ENCODE measurements at places on chromosomes 5 and 9. TPM values are rescaled to one million over a fixed set of nuclear protein-coding genes. Genes with fewer than 3 reads are reported as not detected.
A peak's percentile ranks its signal among the peaks of the same experiment; 100 is the strongest.

The MEF2C gene
- 51.4 TPM for total RNA-seq

The BHMT gene
- not detected for total RNA-seq

The ARID3C gene
- not detected for total RNA-seq

The C9orf153 gene
- total RNA-seq: 0.23 TPM

The ZNF883 gene
- total RNA-seq: 0.78 TPM

The LHX6 gene
- 16.9 TPM for total RNA-seq

The PCDHA11 gene
- 0.38 TPM for total RNA-seq

The LCN1 gene
- not detected for total RNA-seq

The MEIKIN gene
- not detected for total RNA-seq

The SLC45A2 gene
- total RNA-seq: not detected

The CDC25C gene
- total RNA-seq: 0.29 TPM

The GAS1 gene
- total RNA-seq: 16.8 TPM

DNA sequence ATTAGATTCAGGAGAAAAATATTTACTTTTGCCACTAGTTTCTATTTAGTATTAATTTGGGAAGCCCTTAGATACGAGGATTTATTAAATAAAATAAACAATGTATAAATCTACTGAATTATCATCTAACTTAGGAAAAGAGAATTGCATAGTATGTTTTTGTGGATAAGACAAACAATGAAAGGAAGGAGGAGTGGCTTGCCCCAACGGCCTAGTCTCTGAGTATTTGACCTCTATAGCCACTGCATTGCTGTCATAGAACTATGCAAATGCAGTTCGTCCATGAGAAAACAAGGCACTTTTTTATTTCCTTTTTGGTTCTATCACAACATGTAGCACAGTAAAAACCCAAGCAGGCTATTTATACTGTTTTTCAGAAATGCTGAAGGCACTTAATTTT is 321.2 kb upstream of the CCNH start:
- no peak for DNase-seq

GRCh38 chr5:134540747-134541733 is 15.6 kb downstream of the JADE2 start:
- no peak for DNase-seq

DNA sequence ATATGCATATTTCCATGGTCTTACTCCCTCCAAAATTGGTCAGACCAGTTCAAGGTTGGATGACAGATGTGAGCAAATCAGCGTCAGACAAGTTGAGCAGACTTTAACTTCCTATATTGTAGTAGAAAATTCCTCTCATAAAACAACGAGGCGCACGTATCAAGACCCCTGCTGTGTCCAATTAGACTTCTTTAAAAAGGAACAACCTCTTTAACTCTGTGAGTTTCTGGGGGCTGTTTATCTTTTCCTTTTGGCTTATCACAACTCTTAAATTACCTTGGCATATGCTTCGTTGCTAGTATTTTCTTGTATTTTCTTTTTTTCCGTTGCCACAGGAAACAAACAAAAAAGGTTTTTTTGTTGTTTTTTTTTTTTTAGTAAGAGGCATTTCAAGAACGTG is 398.2 kb upstream of the WWC1 start:
- DNase-seq: no peak

DNA sequence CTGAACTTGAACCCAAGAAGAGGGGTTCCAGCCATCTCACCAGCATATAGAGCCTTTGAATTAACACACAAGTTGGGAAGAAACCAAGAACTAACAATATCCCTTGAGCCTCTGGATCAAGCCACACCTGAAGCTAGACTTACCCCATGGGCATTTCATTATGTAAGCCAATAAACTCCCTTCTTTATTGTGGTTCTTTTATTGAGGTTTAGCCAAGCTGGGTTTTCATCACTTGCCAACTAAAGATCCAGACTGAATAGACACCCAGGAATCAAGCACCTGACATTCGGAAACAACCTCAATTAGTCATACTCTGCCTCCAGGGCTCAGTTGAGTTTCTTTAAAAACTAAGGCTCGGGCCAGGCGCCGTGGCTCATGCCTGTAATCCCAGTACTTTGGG is 226.7 kb downstream of the AGTPBP1 start:
- no peak for DNase-seq

GRCh38 chr5:143749581-143750205 is 62.3 kb upstream of the HMHB1 start:
- no peak for DNase-seq

- DNase-seq: no peak
Observed at GRCh38 chr9:130937146-130938076, 1.6 kb downstream of the FIBCD1 start.

- no peak for DNase-seq
Observed at GRCh38 chr9:121569266-121569648, 69.6 kb upstream of the GGTA1 start.

GRCh38 chr5:129770024-129770820 is 22.3 kb downstream of the MINAR2 start:
- no peak for DNase-seq

DNA sequence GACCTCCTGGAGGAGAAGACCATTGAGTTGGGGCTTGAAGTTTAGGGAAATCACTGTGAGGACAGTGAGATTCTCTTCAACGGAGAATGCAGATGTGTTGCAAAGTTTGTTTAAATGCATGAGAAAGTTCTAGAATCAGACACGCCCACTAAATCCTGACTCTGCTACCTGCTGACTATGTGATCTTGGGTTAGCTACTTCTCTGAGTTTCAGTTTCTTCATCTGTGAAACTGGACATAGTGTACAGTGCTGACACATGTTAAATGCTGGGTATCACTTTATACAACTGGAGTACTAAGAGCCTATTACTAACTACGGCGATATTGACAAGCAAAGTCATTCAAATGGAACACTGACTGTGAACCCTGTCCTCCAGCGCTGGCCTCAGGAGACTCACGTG is 255.5 kb downstream of the HSPA4 start:
- DNase-seq: no peak

- no peak for DNase-seq
Observed at GRCh38 chr5:127450046-127450445, 67.4 kb upstream of the PRRC1 start.

- no peak for DNase-seq
Observed at GRCh38 chr9:105282870-105283621, 38.6 kb downstream of the SLC44A1 start.

DNA sequence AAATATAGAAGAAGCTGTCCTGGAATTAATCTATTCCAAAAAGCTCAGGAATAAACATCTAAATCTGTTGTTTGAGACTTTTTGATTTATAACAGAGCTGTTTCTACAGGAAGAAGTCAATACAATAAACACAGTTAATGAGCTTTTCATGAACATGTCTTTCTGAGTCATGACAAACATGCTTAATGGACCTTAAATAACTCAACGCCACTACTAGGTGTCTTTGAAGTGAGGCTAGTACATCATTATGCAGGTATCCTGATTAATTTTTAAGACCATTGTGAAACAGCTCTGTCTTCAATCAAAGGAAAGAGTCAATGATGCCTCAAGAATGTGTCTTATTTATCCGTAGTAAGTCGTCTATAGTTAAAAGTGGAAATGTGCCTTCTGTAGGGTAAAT is 131.6 kb downstream of the GABRB2 start:
- no peak for DNase-seq

GRCh38 chr9:20693068-20693467 is 9.0 kb downstream of the FOCAD start:
- no peak for DNase-seq

DNA sequence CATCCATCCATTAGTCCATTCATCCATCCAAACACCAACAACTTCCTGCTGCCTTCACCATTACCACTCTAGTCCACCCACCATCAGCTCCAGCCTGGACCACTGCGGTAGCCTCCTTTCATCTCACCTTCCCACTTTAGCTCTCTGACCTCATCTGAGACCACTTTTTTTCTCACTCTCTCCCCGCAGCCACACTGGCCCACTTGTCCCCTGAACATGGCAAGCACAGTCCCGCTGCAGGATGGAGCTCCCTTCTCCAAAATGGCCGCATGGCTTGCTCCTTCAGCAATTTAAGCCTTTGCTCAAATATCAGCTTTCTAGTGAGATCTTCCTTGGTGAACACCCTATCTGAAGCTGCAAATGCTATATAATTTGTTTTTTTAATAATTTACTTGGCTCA is 11.1 kb downstream of the CSF1R start:
- DNase-seq: no peak

DNA sequence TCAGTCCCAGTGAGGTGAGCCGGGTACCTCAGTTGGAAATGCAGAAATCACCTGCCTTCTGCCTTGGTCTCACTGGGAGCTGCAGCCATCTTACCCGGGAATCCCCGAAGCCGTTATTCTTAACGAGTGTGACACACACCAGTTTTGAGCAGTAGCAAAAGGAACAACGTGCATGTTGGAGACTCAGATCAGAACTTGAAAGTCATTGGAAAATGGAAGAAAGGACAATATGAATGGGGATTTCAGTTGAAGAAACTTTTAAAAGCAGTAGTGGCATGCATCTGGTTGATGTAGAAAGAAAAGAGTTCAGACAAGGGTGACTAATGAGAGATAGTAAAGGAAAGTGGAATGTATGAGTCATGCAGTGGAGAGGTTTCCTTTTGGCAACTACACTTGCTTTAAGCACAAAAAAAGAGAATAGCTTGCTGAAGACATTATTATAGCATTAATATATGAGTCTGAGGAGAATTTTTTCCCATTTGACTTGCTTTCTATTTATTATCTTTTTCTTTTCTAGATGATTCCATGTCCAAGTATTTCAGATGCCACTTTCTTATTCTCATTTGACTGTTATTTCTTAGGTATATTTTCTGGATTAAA is 44.4 kb upstream of the ANKDD1B start:
- DNase-seq: no peak

DNA sequence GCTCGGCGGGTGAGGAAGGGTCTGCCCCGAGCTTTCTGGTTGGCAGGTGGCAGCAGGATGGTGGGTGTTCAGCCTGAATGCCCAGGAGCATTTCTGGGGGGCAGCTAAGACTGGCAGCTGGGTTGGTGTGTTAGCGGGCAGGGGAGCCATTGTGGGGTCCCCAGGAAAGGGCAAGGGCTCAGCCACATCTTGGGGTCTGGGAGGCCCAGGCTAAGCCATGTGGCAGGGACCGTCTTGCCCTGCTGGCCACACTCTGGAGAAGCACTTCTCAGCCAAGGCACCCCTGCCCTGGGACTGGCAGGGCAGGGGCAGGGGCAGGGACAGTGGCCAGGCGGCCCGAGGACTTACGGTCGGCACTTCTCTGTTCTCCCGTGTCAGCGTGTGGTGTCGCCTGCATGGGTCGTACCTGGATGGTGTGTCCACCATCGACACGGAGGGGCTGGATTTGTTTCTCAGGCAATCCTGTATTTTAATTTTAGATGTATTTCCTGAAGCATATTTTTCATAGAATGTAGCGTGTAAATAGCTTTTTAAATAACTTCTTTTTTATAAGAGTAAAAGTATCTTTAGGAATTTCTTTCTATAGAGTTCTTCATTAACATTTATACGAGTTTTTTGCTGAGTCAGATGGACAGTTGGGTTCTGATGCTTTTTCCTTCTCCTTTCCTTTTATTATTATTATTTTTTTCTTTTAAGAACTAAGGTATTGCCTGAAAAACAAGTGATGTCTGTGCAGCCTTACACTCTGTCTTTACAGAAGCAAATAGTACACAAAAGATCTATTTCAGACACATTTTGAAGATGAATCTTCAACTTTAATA is 102.0 kb downstream of the PHF2 start:
- DNase-seq: peak; percentile 48

GRCh38 chr9:125805057-125805456 is 57.9 kb downstream of the PBX3 start:
- no peak for DNase-seq

DNA sequence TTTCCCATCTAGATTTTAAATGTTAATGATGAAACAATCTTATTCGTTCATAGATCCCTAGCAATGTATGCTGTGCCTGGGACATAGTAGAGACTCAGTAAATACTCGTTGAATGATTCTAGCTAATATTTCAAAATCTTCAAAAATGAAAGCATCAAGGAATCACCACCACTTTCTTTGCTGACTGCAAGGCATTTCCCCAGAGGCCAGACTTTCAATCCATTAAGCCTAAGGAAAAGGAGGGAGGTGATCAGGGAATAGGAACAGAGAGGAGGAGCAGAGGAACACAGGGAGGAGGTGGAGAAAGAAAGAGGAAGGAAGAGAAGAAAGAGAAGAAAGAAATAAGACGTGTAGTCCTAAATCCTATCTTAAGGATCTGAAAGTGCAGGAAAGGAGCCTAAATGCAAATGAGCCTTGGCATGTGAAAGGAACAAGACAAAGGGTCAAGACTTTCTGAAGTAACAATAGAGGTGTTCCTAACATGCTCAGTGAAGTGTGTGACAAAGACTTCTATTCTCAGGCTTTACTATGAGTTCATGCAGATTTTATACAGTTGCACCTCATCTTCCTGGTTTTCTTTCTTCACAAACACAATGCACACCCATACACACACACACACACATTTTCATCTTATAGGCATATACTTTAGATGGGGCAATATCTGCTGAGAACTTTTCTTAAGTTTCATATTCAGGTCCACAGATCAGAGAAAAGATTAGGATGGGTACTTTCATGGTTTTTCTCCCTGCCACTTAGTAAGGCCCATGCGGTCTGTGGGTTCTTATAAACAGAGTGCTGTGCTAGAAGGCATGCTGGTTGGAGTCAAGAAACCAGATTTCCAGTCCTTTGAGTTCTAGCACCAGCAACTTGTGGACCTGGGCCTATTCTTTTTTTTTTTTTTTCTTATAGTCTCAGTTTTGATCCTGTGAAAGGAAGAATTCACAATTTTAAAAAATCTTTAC is 512.2 kb upstream of the TNC start:
- no peak for DNase-seq

DNA sequence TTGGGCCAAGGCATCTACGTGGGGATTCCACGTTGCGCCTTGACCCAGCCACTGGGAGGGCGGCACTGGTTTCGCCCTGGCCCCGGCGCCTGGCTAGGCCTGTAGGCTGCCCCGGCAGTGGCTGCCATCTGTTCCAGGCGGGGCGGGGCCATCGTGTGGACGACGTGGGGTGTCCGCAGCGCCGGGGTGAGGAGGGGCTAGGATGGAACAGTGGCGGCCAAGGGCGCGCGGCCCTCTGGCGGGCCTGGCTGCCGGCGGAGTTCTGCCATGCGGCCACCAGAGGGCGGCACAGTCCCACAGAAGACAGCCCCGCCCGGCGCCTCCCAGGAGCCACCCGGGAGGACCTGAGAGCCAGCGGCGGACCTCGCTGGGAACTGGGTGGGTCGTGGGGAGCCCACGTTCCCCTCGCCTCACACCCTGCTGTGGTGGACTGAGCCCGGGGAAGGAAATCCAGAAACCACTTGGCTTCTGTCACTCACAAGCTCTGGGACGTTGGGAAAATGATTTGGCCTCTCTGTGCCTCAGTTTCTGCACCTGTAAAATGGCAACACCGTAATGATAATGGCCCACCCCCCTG is 22.6 kb upstream of the RAPGEF1 start:
- DNase-seq: peak; percentile 89

DNA sequence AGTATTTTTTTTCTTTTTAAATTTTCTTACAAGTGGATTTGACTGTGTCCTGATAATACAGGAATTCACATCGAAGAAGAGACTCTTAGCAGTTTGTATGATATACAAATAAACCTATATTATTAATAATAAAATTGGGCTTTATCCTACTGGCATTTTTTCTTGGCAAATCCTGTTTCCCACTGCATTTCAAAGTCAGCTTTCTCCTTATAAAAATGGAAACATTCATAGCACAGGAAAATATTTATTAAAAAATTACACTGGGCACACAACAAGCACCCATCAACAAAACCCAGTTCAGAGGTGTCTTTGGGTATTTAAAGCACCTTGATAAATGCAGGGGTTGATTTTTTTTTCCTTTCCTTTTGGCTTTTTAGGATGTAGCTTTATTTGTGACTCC is 200.9 kb downstream of the MEF2C start:
- no peak for DNase-seq

Measured in upper lobe of right lung (tissue), 1 donor.